ENCODE measurements at places on chromosomes 7 and 10. TPM values are rescaled to one million over a fixed set of nuclear protein-coding genes. Genes with fewer than 3 reads are reported as not detected.

Gene TEX36
- total RNA-seq, result not detected

DNA sequence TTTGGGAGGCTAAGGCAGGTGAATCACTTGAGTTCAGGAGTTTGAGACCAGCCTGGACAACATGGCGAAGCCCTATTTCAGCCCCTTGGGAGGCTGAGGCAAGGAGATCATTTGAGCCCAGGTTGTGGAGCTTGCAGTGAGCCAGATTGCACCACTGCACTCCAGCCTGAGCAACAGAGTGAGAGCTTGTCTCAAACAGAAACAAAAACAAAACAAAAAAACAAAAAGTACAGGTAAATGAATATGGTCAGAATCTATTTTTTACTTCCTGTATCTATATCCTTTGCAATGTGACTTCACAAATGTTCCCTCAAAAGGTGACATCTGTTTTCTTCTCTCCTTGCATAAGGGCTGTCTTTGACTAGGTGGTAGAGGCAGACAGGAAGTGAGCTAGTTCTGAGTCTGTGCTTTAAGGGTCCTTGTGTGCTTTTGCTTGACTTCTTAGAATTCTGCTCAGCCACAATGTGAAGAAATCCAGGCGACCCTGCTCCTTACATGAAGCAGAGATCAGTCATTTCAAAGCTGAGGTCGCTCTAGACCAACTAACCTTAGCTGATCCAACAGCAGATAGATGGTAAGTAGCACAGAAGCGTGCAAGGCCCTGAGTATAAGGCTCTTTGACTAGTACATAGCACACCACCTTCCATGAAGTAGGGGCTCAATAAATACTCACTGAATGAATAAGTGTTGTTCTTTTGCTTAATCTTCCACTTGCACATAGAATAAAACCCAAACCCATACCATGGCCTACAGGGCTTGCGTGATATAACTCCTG, 423.2 kb upstream of the PCDH15 start:
- no peak for DNase-seq

Gene MASTL
- 12.6 TPM for total RNA-seq

Gene MYL10
- total RNA-seq, result not detected

GRCh38 chr7:16795624-16796023, 9.2 kb downstream of the AGR2 start:
- no peak for DNase-seq

GRCh38 chr7:69204943-69205342, 393.3 kb upstream of the AUTS2 start:
- DNase-seq, result no peak

- DNase-seq, result no peak
Observed at GRCh38 chr10:77177589-77177988, 460.0 kb downstream of the KCNMA1 start.

Gene UTF1
- total RNA-seq, result not detected

Gene SORBS1
- total RNA-seq, result 347 TPM

DNA sequence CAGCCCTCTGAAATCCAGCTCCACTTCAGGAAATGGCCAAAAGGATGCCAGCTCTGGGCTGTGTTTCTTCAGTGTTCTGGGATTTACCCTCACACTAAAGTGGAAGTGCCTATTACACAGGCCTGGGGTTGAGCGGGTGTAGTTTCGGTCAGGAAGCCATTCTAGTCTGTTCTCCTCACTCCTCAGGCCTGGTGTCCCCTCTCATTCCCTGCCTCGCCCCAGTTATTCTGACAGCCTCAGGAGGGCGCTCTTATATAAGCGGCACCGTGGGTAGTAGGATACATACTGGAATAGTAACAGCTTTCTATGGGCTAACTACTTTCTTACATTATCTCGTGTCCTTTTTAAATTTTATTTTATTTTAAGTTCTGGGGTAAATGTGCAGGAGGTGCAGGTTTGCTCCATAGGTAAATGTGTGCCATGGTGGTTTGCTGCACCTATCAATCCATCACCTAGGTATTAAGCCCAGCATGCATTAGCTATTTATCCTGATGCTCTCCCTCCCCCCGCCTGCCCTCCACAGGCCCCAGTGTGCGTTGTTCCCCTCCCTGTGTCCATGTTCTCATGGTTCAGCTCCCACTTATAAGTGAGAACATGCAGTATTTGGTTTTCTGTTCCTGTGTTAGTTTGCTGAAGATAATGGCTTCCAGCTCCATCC, 12.2 kb upstream of the LGI1 start:
- DNase-seq, result no peak

DNA sequence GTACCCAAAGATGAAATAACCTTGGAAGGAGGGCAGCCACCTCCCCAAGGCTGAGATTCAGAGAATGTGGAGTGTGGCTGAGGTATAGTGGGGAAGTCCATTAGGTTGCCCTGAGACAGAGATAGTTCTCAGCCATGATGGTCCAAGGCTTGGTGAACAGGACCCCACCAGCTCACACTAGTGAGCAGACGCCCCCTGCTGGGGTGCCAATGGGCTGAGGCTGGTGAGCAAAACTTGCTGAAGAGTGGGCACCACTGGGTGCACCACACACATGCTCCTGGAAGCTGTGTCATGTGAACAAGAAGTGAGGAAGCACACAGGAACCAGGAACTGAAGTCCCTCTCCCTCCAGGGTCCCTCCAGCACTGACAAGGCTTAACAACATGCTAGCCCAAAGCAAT, 8.9 kb downstream of the FBXL13 start:
- DNase-seq, result no peak

- DNase-seq, result no peak
Observed at GRCh38 chr7:141161550-141162535, 88.0 kb downstream of the TMEM178B start.

Gene PPA1
- 125 TPM for total RNA-seq

DNA sequence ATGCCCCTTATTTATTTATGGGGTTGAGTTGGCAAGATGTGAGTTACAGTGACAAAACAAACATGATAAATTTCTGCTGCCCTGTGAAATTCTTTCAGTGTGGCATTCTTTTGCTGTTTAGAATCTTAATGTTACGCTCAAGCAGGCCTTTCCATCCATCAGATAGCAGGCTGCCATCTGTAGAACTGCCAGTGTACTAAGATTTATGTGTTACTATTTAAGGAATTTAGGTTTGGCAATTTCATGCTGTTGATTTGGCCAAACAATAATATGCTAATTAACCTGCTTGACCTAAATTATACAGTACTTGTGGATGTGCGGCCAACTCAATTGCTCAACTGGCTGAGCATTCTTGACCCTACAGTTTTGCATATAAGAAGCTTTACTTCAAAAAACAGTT, 477.7 kb upstream of the TPK1 start:
- DNase-seq, result no peak

Gene MAGI2
- total RNA-seq, result 25.3 TPM

GRCh38 chr7:39260279-39260844, 282.7 kb downstream of the POU6F2 start:
- DNase-seq, result no peak

Gene C10orf53
- total RNA-seq, result not detected

DNA sequence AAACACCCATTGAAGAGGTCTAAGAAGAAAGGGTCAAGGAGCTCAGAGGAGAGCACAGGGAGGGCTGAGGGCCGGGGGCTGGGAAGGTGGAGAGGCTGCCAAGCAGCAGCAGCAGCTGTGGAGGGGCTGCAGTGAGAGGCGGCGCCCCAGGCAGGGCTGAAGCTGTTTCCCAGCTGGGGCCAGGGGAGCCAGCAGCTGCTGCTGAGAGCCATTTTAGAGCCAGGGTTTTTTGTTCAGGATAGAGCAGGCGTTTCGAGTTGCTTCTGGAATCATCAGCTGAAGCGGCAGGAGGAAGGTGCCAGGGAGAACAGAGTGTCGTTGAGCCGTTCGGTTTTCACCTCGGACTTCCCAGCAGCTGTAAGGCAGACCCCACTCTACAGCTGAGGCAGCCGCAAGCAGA, 62.7 kb downstream of the LANCL2 start:
- no peak for DNase-seq

Gene ZPBP
- total RNA-seq, result 1.2 TPM

Gene NXPH1
- not detected for total RNA-seq

Gene SPDYE1
- not detected for total RNA-seq

Measured in ureter (tissue), 1 donor.